NCI-H460 (cell line): ENCODE measurements at places on chromosomes 16 and 17. TPM values are rescaled to one million over a fixed set of nuclear protein-coding genes. Genes with fewer than 3 reads are reported as not detected.

- DNase-seq, result peak; percentile 17
Observed at GRCh38 chr17:39404542-39405378, 3.3 kb upstream of the FBXL20 start.

DNA sequence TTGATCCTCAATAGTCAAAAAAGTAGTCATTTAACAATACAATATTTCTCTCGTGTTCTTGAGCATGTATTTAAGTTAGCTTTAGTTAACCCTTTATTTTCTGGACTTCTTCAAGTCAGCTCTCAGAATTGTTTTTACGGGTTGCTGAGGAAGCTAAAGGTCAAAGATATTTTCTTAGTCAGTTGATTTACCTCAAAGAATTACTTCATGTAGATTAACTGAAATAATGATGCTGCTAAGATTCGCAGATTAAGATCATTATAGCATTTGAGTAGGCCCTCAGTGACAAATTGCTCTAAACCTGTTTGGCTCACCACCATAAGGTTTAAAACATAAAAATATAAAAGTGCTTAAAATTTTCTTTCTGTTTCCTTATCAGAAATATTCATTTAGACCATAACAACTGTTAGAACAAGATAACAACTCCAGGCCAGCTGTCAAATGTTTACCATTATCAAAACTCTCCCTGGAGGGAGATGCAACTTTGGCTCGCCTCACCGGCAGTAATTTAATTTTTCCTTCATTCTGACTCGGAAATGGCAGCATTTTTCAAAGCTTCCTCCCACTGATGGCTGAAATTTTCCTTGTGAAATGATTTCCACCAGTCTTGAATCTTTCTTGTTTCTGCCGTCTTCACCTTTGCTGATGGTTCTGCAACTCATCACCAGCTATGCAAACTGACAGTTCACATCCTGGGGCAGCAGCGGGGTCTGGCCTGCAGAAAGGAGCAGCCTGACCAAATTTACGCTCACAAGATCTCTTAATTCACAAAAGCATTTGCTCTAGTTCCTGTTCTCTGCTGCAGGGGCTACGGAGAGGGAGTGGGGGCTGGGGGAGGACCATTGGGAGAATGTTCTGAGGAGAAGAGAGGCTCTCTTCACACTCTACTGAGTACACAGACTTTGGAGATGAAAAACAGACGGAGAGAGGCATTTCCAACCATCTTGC is 254.8 kb upstream of the TBX2 start:
- DNase-seq, result no peak

DNA sequence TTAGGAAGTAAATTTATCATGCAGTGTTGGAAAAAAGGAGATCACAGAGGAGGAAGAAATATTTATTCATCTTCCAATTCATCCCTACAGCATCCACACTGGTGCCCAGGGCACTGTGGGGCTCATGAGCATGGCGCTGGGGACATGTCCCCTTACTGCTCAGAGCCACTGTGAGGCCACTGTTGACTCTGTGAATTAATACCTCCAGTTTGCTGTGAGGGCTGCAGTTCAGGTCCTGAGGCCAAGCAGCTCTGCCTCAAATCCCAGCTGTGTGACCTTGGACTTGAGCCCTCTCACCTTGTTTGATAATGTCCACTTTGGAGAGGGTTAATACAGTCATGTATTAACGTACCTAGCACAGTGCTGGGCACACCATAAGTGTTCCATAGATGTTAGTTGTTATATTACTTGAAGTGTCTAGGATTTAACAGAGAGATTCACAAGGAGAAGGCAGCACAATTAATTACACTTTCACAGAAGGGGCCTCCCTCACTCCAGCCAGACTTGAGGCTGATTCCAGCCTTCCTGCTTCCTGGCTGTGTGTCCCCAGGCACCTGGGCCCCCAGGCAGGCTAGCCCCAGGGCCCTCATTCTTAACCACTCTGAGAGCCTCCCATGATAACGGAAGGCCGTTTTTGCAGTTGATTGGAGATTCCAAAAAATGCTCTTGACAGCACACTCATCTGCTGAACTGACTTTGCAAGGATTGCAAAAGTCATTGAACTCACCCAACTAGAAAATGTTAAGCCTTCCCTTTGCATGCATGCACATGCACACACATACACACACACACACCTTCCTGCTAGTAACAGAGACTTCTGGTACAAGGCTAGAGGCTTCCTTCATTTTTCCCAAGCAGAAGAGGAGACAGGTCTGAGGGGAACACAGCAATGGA is 29.4 kb downstream of the KATNIP start:
- no peak for DNase-seq

DNA sequence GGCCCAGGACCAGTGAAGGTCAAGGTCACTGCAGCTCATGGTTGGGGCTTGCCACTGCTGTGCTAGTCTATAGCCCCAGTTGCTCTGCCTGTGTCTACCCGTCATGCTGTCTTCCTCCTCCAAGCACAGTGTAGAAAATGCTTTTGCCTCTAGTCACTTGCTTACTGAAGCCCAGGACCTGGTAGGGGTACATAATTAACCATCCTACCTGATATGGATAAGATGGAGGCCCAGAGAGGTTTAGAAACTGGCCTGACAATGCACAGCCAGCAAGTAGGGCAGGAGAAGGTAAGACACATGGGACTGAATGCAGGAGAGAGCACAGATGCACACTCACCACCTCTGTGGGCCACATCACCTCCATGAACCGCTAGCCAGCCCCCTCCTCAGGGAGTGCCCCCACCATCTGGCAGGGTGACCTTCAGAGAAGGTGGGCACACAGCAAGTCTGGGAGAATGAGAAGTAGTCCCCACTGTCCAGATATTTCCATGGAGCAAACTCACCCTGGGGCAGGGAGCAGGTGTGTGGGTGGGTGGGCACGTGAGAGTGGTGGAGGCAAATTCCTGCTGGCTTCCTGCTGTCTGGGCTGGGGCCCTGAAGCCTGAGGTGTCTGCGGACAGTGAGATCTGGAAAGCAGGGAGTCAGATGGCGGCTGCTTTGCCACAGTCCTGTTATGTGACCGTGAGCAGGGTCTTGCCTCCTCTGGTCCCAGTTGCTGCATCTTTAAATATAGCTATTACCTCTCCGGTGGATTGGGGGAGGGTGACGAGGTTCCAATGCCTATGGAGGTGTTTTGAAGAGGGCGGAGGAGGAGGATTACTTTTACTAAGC is 1.0 kb downstream of the CX3CL1 start:
- no peak for DNase-seq

- no peak for DNase-seq
Observed at GRCh38 chr17:40320756-40321523, 12.0 kb downstream of the RARA start.

- DNase-seq, result no peak
Observed at GRCh38 chr16:22030087-22030812, 22.3 kb downstream of the MOSMO start.

- no peak for DNase-seq
Observed at GRCh38 chr17:82241183-82241925, 12.5 kb downstream of the SLC16A3 start.

GRCh38 chr17:41773190-41773588 is 13.3 kb downstream of the JUP start:
- no peak for DNase-seq

DNA sequence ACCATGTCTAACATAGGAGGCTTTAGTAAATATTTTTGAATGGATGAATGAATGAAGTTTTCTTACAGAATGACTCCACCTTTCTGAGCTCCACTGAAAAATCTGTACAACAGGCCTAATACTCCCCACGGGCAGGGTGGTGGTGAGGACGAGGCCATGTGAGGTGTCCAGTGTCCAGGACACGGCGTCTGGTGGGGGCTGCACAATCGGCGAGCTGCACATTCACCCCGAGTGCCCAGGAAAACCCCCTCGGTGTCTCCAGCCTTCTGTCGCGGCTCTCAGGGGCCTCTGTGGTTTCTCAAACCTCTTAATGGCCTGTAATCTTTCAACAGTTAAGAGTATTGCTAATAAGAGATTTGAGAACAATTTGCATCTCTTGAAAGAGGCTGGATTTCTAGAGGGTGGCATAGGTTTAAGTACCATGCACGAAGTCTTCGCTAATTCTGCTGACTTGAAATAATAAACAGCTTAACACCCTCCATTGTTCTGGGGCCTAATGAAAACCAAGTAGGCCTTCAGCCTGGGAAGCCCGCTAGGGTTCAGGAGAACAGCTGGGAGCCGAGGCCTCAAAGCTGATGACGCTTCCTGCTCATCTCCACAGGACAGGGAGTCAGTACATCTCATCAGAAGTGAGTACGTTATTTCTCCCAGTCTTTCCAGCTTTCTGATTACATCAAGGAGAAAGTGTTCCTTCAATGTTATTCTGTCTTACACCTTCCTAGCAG is 304.6 kb upstream of the FOXF1 start:
- DNase-seq, result no peak

DNA sequence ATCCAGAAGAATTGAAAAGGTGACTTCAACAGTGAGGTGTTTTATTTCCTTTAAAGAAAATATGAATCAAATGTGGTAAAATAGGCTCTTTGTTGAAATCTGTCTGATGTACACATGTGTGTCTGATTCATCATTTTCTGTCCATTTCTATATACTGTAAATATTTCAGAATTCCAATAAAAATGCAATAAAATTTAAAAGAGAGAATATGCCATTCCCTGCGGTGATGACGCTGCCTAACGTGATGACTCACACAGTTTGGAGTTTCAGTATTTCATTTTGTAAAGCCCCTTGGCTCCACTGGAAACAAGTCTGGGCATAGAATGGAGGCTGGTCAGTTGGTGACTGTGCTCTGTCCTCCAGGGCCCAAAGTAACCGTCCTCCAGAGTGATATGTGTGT is 482.5 kb upstream of the CDH5 start:
- DNase-seq, result no peak

DNA sequence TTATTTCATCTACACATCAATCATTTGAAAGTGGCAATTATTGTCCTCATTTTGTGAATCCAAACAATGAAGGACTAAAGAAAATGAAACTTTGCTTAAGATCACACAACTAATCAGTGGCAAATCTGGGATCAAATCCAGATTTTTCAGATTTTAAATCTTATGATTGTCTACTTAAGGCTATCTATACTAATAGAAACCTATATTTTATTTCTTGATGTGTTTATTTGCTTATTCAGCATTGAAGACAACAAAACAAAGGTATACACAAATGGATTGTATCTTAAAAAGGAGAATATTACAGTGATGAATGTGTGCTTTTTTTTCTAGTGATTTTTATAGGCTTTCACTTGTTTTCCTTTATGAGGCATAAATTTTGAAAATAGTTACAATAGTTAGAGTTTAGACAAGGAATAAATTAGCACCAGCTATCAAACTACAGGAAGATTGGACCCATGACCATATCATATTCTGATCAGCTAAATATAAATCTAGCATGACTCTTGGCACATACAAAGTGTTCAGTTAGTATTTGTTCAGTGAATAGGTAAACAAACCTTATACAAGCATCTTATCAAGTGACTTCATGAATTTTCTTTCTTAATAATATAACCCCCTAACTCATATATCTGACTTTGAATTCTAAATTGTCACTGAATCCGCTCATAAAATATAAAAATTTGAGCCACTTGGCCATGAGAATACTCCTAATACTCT is 20.5 kb downstream of the VMP1 start:
- no peak for DNase-seq

- no peak for DNase-seq
Observed at GRCh38 chr17:58702045-58702476, 9.7 kb downstream of the RAD51C start.

DNA sequence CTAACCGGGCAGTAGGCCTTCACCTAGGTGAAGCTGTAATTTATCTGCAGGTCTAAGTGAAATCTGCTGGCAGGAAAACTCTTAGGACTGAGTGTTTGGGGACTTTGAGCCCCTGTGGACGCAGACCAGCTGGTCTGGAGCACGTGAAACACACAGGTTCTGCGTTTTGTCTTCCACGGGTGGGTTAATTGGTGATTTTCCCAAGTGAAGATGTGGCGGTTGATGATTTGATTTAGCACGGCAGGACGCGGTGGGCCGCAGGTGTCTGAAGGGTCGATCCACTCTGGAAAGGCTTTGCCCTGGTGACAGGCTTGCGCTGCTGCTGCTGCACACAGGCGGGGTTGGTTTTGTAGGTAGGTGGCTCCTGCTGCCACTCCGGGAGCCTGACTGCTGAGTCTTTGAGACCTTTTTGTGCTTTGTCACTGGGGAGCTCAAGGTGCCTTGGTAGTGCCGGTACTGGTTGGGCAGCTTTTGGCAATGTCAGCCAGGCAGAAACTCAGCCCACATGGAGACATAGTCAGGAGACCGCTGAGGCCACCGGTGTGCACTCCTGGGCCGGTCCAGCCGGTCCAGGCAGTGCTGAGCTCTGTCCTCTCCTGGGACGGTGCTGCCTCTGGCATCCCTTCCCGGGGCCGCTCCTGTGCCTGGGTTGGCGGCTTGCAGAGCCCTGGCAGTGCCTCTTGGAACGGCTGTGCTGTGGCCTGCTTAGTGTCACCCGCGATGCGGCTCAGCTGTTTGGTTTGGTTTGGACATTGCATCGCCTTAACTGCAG is 2.3 kb downstream of the BAIAP2 start:
- DNase-seq, result no peak

GRCh38 chr17:72631568-72631948 is 460.9 kb downstream of the SLC39A11 start:
- DNase-seq, result no peak

DNA sequence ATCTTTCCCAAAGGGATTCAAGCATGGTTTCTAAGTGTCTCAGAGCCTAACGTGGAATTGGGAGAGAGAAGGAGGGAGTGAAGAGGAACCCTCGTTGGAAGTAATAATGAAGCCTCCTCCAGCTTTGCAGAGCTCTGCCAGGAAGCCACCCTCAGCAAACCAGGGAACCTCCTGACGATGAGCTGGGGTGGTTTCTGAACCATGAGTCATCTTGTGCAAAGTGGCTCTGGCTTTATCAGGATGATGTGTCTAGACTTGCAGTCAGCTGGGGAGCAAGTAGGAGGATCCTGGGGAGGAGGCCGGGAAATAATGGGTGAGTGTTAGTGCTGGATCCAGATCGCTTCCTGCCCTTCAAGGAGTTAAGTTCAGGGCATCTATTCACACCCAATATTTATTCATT is 191.7 kb upstream of the RBFOX1 start:
- DNase-seq, result no peak

Gene TSPOAP1
- not detected in 2 replicates for total RNA-seq

Gene CNGB1
- total RNA-seq, result not detected in 2 replicates

Gene OR1A1
- total RNA-seq, result not detected in 2 replicates

Gene GAST
- total RNA-seq, result not detected in 2 replicates

Gene MT3
- not detected in 2 replicates for total RNA-seq

Gene PLD6
- total RNA-seq, result 10.2 and 11.7 TPM in 2 replicates

Gene ABCA5
- total RNA-seq, result 6.2 and 12.4 TPM in 2 replicates

Gene KRTAP1-5
- not detected in 2 replicates for total RNA-seq

Gene RRAD
- total RNA-seq, result 0.57 and 0.66 TPM in 2 replicates

Gene CCDC43
- 46.0 and 49.1 TPM in 2 replicates for total RNA-seq

Gene PRSS22
- not detected in 2 replicates for total RNA-seq
